ENCODE measurements at places on chromosomes 3 and 15.

DNA sequence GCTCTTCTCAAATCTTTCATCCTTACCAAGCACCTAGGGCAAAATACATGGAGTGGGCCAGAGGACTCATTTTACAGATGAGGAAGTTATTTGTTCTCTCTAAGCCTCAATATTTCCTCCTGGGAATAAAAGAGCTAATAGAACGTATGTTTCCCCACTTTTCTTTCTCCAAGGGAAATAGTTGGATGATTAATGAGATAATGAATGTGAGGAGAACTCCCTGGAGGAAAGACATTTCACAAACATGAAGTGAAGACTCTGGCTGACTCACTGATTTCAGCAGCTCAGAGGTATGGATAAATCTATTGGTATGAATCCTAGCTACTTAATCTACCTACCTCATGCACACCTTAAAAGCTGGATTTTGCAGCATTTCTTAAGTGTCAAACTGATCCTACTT, 98.4 kb downstream of the ECT2 start:
- H3K36me3 ChIP-seq = no peaks in the 10 kb centered on the region
- no peaks in the 10 kb centered on the region for H3K27me3 ChIP-seq
- H3K27ac ChIP-seq = no peak overlapping the region

GRCh38 chr3:130743354-130743753, 3.3 kb downstream of the PIK3R4 start:
- H3K4me1 ChIP-seq = peaks cover 3% of the 10 kb centered on the region
- no peak overlapping the region for H3K4me3 ChIP-seq
- H3K27me3 ChIP-seq = no peaks in the 10 kb centered on the region
- H3K36me3 ChIP-seq = no peaks in the 10 kb centered on the region
- H3K27ac ChIP-seq = no peak overlapping the region

DNA sequence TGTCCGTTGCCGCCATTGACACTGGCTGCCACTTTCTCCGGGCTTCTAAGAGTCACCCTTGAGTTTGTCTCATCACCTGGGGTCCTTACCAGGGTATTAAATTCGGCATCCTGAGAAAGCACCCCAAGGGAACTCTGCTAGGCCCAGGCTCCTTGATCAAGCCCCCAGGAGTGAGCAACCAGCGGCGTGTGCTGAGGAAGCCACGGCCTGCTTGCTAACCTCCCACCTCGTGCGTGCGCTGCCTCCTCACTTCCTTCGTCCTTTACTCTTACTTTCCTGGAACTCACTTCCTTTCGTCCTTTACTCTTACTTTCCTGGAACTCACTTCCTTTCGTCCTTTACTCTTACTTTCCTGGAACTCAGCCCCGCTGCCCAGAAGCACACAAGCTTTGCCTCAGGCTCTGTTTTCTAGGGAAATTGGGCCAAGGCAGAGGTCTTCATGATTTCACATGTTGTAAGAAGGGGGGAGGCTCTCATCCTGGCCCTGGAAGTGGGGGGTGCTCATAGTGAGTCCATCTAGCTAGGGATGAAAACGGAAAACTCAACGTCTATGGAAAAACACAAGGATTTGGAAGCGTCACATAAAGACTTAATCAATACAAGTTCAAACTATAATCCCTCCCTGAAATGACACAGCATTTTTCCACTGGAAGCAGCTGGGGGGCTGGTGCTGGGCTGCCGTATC, 36.7 kb upstream of the BDH1 start:
- no peaks in the 10 kb centered on the region for H3K27me3 ChIP-seq
- H3K36me3 ChIP-seq = no peaks in the 10 kb centered on the region
- peaks cover 58% of the 10 kb centered on the region for H3K4me1 ChIP-seq
- no peak overlapping the region for H3K4me3 ChIP-seq

- no peaks in the 10 kb centered on the region for H3K36me3 ChIP-seq
- H3K27ac ChIP-seq = no peak overlapping the region
- H3K4me1 ChIP-seq = no peaks in the 10 kb centered on the region
- DNase-seq = no peak
- no peaks in the 10 kb centered on the region for H3K27me3 ChIP-seq
These were observed 361.3 kb downstream of the ULK4 start for GRCh38 chr3:41600616-41601015.

GRCh38 chr3:111750278-111750884, 108.7 kb upstream of the PHLDB2 start:
- H3K27me3 ChIP-seq = no peaks in the 10 kb centered on the region
- H3K36me3 ChIP-seq = no peaks in the 10 kb centered on the region

DNA sequence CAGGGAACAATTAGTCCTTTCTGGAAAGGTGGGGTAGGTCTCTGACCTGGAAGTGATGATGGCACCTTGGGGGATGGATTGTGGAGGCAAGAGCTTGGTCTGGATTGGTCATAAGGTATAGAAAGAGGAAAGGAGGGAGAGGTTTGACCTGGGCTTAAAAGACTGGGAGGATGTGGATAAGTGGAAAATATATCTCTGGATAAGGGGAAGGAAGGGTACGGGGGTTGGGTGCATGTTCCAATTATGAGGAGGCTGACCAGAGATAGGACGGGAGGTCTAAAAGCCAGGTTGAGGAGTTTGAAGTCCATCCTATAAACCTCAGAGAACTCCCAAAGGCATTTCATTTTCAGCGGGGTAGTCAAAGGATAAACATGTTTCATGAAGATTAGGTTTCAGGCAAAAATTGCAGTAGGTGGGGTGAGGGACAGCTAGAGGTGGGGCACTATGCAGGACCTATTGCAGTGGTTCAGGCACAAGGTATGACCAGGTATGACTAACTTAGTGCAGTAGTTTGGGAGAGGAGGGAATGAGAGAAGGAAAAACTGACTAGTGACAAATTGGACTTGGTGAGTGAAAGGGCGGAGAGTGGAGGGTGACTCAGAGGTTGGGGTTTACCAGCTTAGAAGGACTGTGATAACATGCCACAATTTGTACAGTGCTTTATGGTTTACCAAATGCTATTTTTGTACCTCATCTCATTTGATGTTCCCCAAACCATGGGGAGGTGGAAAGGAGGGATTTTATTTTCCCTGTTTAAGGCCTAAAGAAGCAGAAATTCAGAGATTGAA, 10.7 kb downstream of the PDE8A start:
- H3K27me3 ChIP-seq = no peaks in the 10 kb centered on the region
- peaks cover 11% of the 10 kb centered on the region for H3K4me1 ChIP-seq
- peak overlapping the region; percentile 29 for H3K27ac ChIP-seq
- DNase-seq = peak; percentile 11
- no peak overlapping the region for H3K4me3 ChIP-seq
- no peaks in the 10 kb centered on the region for H3K36me3 ChIP-seq

DNA sequence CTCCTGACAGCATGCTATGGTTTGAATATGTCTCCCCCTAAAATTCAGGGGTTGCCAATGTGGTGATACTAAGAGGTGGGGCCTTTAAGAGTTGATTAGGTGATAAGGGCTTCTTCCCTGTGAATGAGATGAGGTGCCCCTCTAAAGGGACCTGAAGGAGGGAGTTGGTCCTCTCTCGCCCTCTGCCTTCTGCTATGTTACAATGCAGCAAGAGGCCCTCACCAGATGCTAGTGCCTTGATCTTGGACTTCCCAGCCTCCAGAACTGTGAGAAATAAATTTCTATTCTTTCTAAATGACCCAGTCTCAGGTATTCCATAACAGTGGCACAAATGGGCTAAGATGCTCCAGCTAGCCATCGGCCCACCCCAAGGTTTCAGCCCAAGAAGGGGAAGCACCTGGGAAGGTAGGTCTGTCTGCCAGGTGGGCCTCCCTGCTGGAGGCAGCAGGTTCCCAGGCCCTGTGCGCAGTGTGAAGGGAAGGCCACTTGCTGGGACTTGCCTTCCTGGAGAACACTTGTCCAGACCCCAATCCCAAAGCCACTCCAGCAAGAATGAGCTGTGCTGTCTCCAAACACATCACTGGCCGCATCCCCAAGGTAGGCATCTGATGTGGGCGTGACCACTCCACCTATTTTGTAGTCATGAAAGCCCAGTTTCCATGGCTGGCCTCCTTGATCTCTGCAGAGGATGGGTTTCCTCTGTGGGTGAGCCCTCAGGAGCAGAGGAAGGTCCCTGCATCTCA, 9.0 kb downstream of the TGM4 start:
- DNase-seq = no peak
- H3K27ac ChIP-seq = no peak overlapping the region
- H3K4me3 ChIP-seq = no peak overlapping the region
- H3K36me3 ChIP-seq = no peaks in the 10 kb centered on the region
- no peaks in the 10 kb centered on the region for H3K4me1 ChIP-seq

DNA sequence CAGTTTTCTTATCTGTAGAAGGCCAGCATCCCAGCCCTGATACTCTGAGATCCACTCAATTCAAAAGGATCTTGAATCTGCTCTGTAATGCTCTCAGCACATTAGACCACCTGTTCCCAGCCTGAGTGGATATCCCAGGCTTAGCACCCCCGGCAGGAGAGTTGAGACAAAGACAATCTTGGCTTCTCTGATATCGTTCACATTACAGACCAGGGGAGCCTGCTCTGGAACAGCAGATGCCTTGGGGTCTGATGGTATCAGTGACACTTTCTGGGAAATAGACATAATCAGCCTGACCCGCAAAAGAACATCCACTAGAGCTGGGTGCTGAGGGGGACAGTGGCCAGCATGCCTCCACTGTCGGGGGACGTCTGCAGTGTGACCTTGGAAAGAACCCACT, 70.6 kb downstream of the BDH1 start:
- H3K36me3 ChIP-seq = no peaks in the 10 kb centered on the region
- H3K27me3 ChIP-seq = no peaks in the 10 kb centered on the region
